ENCODE measurements at places on chromosomes 12 and 14. TPM values are rescaled to one million over a fixed set of nuclear protein-coding genes. Genes with fewer than 3 reads are reported as not detected.

The LMNTD1 gene
- not detected for total RNA-seq

GRCh38 chr14:69648480-69649451 is 37.4 kb downstream of the SUSD6 start:
- no peak overlapping the region for H3K4me3 ChIP-seq
- no peak for DNase-seq
- H3K4me1 ChIP-seq, result peaks cover 54% of the 10 kb centered on the region
- H3K27ac ChIP-seq, result peak overlapping the region; percentile 87
- no peaks in the 10 kb centered on the region for H3K36me3 ChIP-seq

GRCh38 chr12:124277394-124278241 is 17.3 kb upstream of the RFLNA start:
- no peak for DNase-seq
- H3K4me3 ChIP-seq, result no peak overlapping the region
- H3K36me3 ChIP-seq, result no peaks in the 10 kb centered on the region
- no peak overlapping the region for H3K27ac ChIP-seq

GRCh38 chr12:80517655-80518054 is 73.6 kb downstream of the PTPRQ start:
- no peak for DNase-seq
- H3K4me1 ChIP-seq, result no peaks in the 10 kb centered on the region
- H3K27ac ChIP-seq, result no peak overlapping the region
- no peak overlapping the region for H3K4me3 ChIP-seq
- H3K27me3 ChIP-seq, result no peaks in the 10 kb centered on the region
- no peaks in the 10 kb centered on the region for H3K36me3 ChIP-seq

GRCh38 chr12:55925371-55925770 is 2.3 kb downstream of the PYM1 start:
- peaks cover 6% of the 10 kb centered on the region for H3K4me1 ChIP-seq
- peaks cover 1% of the 10 kb centered on the region for H3K36me3 ChIP-seq
- no peak for DNase-seq
- H3K27me3 ChIP-seq, result no peaks in the 10 kb centered on the region
- H3K27ac ChIP-seq, result no peak overlapping the region
- H3K4me3 ChIP-seq, result no peak overlapping the region

- H3K27me3 ChIP-seq, result no peaks in the 10 kb centered on the region
- H3K36me3 ChIP-seq, result no peaks in the 10 kb centered on the region
- no peak for DNase-seq
- no peak overlapping the region for H3K27ac ChIP-seq
- H3K4me3 ChIP-seq, result no peak overlapping the region
- H3K4me1 ChIP-seq, result no peaks in the 10 kb centered on the region
These were observed 50.0 kb upstream of the SCN8A start for GRCh38 chr12:51540996-51541395.

DNA sequence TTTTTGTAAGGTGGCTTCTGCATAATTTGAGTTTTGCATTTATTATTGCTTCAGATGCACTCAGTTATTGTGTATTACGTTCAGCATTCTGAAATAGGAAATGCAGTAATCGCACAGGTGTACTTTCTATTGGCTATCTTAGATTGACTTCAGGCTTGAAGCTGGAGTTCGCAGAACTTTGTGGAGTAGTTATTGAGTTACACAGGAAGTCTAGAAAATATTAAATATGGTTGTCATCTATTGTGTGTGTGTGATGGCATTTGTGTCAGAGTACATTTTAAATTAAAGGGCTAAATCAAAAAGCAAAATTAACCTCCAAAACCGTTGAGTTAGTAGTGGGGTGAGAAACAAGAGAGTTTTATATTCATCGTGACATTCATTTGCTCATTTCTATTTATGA is 2.7 kb downstream of the ARID2 start:
- peaks cover 8% of the 10 kb centered on the region for H3K4me1 ChIP-seq
- DNase-seq, result no peak
- H3K27ac ChIP-seq, result no peak overlapping the region
- H3K4me3 ChIP-seq, result no peak overlapping the region
- H3K36me3 ChIP-seq, result no peaks in the 10 kb centered on the region

- no peaks in the 10 kb centered on the region for H3K36me3 ChIP-seq
- H3K27me3 ChIP-seq, result no peaks in the 10 kb centered on the region
- no peak for DNase-seq
- peak overlapping the region; percentile 69 for H3K4me3 ChIP-seq
- peak overlapping the region; percentile 65 for H3K27ac ChIP-seq
- H3K4me1 ChIP-seq, result peaks cover 40% of the 10 kb centered on the region
These were observed 18.3 kb upstream of the LYZ start for GRCh38 chr12:69329669-69330428.

GRCh38 chr14:100855256-100855930 is 29.5 kb downstream of the MEG3 start:
- H3K4me1 ChIP-seq, result no peaks in the 10 kb centered on the region
- no peak overlapping the region for H3K27ac ChIP-seq
- no peak overlapping the region for H3K4me3 ChIP-seq
- no peaks in the 10 kb centered on the region for H3K36me3 ChIP-seq
- no peak for DNase-seq
- H3K27me3 ChIP-seq, result no peaks in the 10 kb centered on the region

Data from liver (tissue), 10 donors.